H1 (cell line): ENCODE measurements at places on chromosomes 2 and 18.

DNA sequence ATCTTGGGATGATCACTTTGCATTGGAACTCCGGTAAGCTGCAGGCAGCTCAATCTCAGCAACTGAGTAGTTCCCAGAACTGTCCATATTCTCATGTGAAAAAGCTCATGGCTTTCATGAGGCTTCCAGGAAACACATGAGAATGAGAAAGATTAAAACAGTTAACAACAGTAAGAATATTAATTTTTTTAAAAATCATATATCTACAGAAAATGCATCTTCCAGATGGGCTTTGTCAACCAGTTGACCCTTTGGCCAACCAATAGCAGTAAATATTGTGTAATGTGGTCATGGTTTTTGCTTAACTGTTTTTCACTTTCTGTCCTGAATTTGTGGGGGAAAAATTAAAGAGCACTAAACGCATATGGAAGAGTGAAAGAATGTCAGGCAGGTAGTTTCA, 131.2 kb upstream of the CCDC195 start:
- no peaks in the 10 kb centered on the region for H3K27me3 ChIP-seq
- no peak for DNase-seq
- H3K36me3 ChIP-seq = no peaks in the 10 kb centered on the region
- no peak overlapping the region for H3K27ac ChIP-seq
- H3K4me3 ChIP-seq = no peak overlapping the region
- no peaks in the 10 kb centered on the region for H3K4me1 ChIP-seq

DNA sequence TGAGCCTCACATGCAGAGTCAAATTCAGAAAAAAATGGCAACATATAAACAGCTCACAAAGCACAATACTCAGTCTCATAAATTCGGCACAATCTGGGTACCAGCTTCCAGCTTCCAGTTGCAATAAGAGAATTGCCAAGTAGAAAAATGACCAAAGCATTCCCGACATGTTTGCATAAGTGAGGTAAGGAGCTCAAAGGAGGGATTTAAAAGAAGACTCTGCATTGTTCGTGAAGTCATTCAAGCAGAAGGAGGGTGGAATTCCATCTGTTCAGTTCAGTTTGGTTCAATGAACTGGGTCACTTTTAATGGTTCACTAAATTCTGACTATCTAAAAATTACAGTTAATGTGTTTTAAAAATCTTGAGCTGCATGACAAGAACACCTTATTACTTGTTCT, 106.7 kb upstream of the KLHL14 start:
- peaks cover 2% of the 10 kb centered on the region; the same call in 1 of the 2 replicates for H3K4me1 ChIP-seq
- H3K27ac ChIP-seq = no peak overlapping the region
- DNase-seq = no peak
- no peaks in the 10 kb centered on the region for H3K36me3 ChIP-seq
- H3K27me3 ChIP-seq = no peaks in the 10 kb centered on the region

- DNase-seq = no peak
- no peak overlapping the region for H3K27ac ChIP-seq
- H3K27me3 ChIP-seq = no peaks in the 10 kb centered on the region
- H3K36me3 ChIP-seq = no peaks in the 10 kb centered on the region; the same call in 1 of the 2 replicates
- no peaks in the 10 kb centered on the region for H3K4me1 ChIP-seq
These were observed 15.8 kb downstream of the CCNYL1 start for GRCh38 chr2:207727261-207727660.

DNA sequence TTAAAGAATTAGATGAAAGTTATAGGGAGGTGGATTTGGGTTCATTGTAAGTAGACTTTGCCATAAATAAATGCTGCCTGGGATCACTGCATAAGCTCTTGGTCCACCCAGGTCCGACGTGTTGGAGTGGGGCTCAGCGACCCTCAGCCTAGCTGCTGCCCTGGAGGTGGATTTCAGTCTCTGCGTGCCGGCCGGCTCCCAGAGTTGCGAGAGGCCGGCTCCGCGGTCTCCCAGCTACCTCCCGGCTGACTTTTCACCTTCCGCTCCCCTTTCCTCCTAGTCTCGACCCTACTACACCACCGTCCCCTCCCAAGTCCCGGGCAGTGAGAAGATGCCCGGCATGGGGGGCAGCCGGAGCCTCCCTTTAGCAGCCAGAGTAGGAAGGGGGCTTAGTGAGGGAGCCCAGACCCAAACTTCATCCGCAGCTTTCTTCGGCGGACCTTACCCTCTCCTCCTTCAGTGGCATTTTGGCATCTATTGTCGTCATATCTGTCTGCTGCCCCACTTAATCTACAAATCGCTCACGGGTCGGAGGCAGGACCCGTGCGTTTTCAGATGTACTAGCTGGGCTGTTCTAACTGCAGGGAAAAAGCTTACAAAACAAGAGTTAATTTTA, 8.1 kb downstream of the EMX1 start:
- peak overlapping the region; percentile 54 for H3K4me3 ChIP-seq
- H3K4me1 ChIP-seq = peaks cover 30% of the 10 kb centered on the region
- peaks cover 81% of the 10 kb centered on the region for H3K27me3 ChIP-seq
- no peak overlapping the region for H3K27ac ChIP-seq
- no peaks in the 10 kb centered on the region for H3K36me3 ChIP-seq
- DNase-seq = peak; percentile 64

DNA sequence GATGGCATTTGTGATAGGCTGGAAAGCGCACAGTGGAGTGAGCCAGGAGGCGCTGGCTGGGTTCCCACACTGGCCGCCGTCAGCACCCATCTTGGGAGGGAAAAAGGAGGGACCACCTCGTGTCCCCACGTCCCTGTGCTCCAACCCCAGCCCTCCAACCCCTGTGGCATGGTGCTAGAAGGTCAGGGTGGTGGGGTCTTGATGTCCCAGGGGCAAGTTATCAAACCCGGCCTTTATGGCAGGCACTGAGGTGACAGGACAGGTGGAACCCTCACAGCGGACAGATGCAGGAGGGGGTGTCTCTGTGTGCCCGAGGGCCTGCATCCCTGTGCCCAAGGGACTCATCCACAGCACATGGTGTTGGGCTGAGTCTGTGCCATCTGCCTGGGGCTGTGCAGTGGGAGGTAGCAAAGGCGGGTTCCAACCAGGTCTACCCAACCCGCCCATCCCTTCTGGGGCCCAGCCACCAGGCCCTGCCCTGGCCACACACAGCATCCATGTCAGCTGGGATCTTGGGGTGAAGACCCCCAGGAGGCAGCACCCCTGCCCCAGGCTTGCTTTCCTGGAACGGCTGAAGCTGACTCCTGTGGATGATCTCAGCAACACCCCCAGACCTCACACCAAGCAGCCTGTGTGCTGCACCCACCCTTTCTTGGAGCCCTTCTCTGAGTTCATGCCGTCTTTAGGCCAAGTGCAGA, 246.1 kb downstream of the NDUFA10 start:
- DNase-seq = no peak
- H3K4me1 ChIP-seq = no peaks in the 10 kb centered on the region
- no peaks in the 10 kb centered on the region for H3K36me3 ChIP-seq
- H3K27me3 ChIP-seq = no peaks in the 10 kb centered on the region
- no peak overlapping the region for H3K4me3 ChIP-seq

- peaks cover 18% of the 10 kb centered on the region for H3K4me1 ChIP-seq
- no peaks in the 10 kb centered on the region for H3K27me3 ChIP-seq
- H3K27ac ChIP-seq = no peak overlapping the region
- H3K36me3 ChIP-seq = no peaks in the 10 kb centered on the region
- DNase-seq = no peak
- H3K4me3 ChIP-seq = no peak overlapping the region
These were observed 165.2 kb upstream of the KLF7 start for GRCh38 chr2:207330912-207331311.

- no peak overlapping the region for H3K4me3 ChIP-seq
- no peaks in the 10 kb centered on the region for H3K4me1 ChIP-seq
- H3K36me3 ChIP-seq = no peaks in the 10 kb centered on the region
- DNase-seq = no peak
These were observed 62.1 kb upstream of the SLC16A14 start for GRCh38 chr2:230130668-230131364.

DNA sequence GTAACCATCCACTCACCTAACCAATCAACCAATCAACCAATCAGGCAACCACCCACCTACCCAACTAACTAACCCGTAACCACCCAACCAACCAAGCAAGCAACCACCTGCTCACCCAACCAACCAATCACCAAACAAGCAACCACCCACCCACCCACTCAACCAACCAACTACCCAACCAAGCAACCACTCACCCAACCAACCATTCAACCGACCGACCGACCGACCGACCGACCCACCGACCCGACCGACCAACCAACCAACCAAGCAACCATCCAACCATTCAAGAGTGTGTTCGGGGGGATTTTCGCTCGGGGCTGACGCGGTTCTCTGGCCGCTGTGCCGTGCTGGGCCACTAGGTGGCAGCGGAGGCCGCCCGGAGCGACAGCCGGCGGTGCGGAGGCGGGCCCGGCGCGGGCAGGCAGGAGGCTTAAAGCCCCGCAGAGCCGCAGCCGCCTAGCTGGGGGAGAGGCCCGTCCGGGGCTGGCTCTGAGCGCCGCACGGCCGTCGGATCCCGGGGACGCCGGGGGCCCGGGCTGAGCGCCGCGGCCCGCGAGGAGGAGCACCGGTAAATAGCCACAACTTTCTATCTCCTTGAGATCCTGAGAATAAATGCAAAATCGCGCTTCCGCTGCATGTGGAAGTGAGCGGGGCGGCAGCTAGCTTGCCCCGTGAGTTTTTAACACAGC, at the start of gene MC5R:
Gene MC5R (plus strand): TSS at position 443 of the 689 bp plus-strand sequence. CDS start 1,617 bp downstream, outside the sequence.
- no peaks in the 10 kb centered on the region for H3K4me1 ChIP-seq
- no peak within 1 kb of the TSS for H3K27ac ChIP-seq
- no peaks in the 10 kb centered on the region for H3K36me3 ChIP-seq
- no peak for DNase-seq

- no peak overlapping the region for H3K4me3 ChIP-seq
- no peaks in the 10 kb centered on the region; the same call in 1 of the 2 replicates for H3K4me1 ChIP-seq
- no peaks in the 10 kb centered on the region; the same call in 1 of the 2 replicates for H3K36me3 ChIP-seq
- DNase-seq = no peak
- no peaks in the 10 kb centered on the region for H3K27me3 ChIP-seq
- H3K27ac ChIP-seq = no peak overlapping the region
These were observed 128.5 kb downstream of the STK39 start for GRCh38 chr2:168118733-168119514.

GRCh38 chr2:5412001-5412400, 280.2 kb upstream of the SOX11 start:
- peaks cover 10% of the 10 kb centered on the region; the same call in 1 of the 2 replicates for H3K4me1 ChIP-seq
- H3K27me3 ChIP-seq = no peaks in the 10 kb centered on the region
- no peak for DNase-seq
- H3K36me3 ChIP-seq = no peaks in the 10 kb centered on the region
- no peak overlapping the region for H3K27ac ChIP-seq

DNA sequence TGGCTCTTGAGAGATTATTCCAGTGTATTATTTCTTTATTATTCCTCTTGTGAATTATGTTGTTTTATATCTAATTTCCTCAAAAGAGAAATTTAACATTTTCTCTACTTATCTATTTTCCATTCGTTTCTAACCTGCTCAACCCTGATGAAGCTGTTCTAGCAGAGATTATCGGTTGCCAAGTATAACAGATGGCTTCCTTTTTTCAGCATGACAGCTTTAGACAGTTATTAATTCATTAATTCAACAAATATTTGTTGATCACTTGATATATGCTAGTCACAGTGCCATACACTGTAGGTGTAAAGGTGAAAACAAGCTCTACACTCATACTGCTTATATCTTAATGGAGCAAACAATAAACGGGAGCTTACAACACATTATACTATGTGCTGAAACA, 137.9 kb upstream of the UBE2E3 start:
- no peak overlapping the region for H3K4me3 ChIP-seq
- H3K27ac ChIP-seq = no peak overlapping the region
- H3K4me1 ChIP-seq = no peaks in the 10 kb centered on the region
- no peaks in the 10 kb centered on the region for H3K36me3 ChIP-seq

DNA sequence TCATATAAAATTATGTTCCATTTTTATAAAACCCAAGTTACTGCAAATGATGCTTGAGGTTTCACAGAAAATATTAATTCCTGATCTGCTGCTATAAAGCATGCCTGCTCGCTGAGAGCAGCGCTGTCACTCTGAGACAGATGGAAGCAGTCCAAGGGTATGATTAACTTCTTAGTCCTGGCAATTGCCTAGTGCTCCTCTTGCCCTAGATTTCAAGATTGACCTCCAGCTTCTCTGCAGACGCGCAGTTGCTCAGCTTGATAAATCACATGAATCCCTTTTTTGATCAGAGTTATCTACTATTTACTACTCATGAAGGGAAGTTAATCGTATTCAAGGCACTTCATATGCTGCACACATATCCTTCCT, 154.6 kb upstream of the REV1 start:
- H3K4me3 ChIP-seq = no peak overlapping the region
- DNase-seq = no peak
- H3K4me1 ChIP-seq = no peaks in the 10 kb centered on the region
- no peaks in the 10 kb centered on the region for H3K27me3 ChIP-seq

DNA sequence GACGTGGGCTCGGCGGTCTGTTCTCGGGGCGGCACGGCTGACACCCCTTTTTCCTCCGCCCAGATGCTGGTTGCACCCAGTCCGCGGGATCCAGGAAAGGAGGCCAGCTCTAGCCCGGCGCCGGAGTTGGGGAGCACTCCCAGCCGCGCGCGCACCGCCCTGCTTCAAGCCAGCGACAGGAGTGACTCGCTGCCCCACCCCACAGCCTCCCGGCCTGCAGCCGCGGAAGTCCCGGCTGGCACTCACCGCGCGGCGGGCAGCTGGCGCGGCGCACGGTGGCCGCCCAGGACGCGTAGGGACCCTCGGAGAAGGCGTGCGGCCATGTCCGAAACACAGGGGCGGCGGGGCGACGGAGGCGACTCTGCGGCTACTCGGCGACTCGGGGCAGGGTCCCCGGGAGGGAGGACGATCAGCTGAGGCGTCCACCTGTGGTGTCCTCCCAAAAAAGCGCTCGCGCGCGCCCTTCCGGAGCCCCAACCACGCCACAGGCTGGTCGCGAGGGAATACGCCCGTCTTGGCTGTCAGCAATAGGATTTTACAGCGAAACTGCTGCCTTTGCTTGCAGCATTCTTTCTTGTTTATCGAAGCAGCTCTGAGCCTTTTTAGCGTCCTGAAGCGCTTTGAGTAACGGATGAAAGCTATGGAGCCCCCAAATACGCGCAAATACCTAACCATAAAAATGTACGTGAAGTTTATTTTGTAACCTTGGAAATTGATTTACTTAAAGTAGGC, at the start of gene ACADL:
Gene ACADL (minus strand): TSS at position 507 of the 732 bp plus-strand sequence. CDS start 184 bp downstream, at position 323.
- H3K4me1 ChIP-seq = no peaks in the 10 kb centered on the region
- H3K27me3 ChIP-seq = peaks cover 27% of the 10 kb centered on the region
- no peak for DNase-seq
- H3K36me3 ChIP-seq = no peaks in the 10 kb centered on the region
- no peak within 1 kb of the TSS for H3K27ac ChIP-seq
